Astrocyte of the spinal cord (primary cell): ENCODE measurements at places on chromosomes 7 and 10.

GRCh38 chr10:74328388-74328787 lies 177.4 kb downstream of the ADK start:
- peak; percentile 30 for DNase-seq

- DNase-seq, result no peak
These were observed 13.7 kb downstream of the TACR2 start for GRCh38 chr10:69403066-69403465.

DNA sequence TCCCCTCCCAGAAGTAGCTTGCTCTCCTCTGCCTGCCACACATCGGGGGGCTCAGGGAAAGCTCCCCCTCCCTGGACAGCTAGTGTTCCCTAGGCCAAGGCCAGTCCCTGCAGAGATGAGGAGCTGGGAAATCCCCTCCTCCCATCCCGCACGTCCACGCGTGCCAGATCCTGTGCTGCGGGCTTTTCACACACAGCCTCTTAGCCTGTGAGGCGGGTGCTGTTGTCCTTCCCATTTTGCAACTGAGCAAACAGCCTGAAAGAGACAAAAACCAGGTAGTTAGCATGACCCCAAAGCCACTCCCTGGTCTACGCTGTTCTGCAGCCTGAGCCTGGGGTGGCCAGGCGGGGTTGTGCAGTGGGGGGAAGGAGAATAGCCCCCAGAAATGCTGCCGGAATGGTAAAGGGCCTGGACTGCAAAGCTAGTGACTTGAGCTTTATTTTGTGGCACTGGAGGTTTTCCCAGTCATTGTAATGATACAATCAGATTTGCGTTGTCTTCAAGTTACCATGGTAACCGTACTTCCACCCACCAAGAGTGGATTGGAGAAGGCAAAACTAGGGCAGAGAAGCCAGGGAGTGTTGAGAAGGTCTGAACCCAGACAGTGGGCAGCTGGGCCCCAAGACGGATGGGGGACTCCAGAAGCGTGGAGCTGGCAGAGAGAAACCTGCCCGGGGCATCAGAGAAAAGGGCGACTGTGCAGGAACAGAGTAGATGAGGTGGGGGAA lies 98.6 kb upstream of the KCTD7 start:
- peak; percentile 29 for DNase-seq

GRCh38 chr10:132580143-132580542 lies 42.6 kb downstream of the INPP5A start:
- no peak for DNase-seq

GRCh38 chr10:100879741-100880360 lies 32.9 kb upstream of the SLF2 start:
- DNase-seq, result no peak

- DNase-seq, result peak; percentile 47
These were observed 312.4 kb upstream of the CACNA2D1 start for GRCh38 chr7:82755705-82756551.

DNA sequence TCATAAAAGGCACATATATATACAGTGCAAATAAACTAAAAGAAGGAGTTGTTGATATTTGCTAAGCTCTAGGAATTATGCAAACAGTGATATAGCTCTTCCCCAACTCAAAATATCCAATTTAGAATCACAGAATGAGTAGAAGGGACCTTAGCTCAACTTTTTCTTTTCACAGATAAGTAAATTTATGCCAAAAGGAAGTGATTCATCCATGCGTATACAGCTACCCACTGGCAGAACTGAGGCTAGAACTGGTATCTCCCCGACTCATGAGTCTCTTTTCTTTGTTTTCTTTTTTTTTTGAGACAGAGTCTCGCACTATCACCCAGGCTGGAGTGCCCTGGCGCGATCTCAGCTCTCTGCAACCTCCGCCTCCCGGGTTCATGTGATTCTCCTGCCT lies 54.2 kb upstream of the SVIL start:
- peak; percentile 81 for DNase-seq

DNA sequence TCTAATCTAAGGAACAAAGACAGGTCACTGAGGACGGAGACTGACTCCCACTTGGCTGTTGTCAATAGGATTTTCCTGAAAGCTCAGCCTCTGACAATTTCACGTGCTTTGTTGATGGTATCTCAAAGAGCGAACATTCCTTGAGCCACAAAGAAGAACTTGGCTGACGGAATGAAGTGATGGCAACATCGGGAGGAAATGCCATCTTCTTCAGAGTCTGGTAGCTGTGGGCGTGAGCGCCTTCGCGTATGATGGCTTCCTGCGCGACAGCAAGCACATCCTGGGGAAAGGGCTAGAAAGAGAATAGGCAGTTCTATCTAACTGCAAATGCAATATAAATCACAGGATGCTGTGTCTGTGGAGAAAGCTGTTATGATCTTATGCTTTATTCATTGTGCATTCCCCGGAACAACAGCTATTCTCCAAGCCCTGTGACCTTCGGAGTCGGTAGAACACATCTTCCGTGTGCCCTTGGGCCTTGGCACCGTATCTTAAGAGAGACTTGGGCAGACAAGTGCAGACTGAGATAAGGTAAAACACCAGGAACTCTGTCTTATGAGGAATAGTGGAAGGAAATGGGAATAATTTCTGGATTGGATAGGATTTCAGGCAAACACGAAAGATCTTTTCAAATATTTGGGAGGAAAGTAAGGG lies 19.6 kb upstream of the GTPBP4 start:
- DNase-seq, result no peak

GRCh38 chr7:46940178-46940577 lies 641.7 kb downstream of the TNS3 start:
- no peak for DNase-seq

- no peak for DNase-seq
These were observed 25.2 kb downstream of the PALD1 start for GRCh38 chr10:70503776-70504175.

DNA sequence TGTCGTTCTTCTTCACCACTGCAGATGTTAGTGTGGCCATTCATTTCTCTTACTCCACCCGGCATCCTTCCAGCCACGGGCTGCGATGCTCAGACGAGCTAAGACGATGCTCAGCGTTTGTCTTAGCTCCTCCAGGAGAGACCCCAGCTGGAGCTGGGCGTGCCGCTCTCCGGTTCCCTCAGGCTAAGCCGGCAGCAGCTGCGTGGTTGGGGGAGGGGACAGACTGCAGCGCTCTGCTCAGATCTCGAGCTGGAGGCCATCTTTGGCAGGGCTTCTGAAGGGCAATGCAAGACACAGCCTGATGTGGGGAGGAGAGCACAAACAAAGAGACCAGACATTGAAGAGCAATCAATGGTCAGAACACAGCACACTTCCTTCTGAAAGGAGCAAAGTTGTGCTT lies 4.8 kb downstream of the INA start:
- no peak for DNase-seq

DNA sequence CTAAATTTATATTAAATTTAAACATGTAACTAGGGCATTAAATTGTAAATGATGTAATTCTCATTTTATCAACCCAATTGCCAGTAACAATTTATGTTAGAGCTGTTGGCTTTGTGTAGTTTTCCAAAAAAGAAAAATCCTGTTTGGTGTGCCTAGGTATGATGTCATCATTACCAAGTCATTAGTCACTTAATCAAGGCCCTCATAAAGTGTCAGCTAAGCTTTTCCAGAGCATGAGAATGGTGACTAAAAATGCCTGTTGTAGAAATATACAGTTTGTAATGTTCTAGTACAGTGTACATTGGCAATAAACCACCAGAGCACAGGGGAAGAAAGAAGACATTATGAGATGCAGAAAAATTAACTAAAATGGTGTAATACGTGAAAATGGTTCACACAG lies 593.8 kb upstream of the ANKRD30A start:
- no peak for DNase-seq

DNA sequence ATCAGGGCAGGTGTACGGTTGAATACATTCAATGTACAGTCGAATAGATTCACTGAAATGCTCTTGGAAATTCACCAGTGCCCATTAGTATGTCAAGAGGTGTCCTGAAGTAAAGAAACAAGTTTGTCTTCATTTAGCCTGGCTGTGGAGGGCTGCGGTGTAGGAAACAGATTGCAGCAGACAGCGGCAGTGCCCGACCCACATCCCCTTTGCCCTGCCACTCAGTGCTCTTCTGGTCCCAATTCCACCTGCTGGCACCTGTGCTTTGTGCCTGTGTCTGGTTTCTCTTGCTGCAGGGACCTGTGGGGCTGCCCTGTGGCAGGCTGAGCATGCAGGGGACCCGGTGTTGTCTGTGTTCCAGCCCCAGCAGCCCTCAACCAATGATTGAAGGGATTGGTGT lies 183.7 kb downstream of the RPS24 start:
- DNase-seq, result no peak

DNA sequence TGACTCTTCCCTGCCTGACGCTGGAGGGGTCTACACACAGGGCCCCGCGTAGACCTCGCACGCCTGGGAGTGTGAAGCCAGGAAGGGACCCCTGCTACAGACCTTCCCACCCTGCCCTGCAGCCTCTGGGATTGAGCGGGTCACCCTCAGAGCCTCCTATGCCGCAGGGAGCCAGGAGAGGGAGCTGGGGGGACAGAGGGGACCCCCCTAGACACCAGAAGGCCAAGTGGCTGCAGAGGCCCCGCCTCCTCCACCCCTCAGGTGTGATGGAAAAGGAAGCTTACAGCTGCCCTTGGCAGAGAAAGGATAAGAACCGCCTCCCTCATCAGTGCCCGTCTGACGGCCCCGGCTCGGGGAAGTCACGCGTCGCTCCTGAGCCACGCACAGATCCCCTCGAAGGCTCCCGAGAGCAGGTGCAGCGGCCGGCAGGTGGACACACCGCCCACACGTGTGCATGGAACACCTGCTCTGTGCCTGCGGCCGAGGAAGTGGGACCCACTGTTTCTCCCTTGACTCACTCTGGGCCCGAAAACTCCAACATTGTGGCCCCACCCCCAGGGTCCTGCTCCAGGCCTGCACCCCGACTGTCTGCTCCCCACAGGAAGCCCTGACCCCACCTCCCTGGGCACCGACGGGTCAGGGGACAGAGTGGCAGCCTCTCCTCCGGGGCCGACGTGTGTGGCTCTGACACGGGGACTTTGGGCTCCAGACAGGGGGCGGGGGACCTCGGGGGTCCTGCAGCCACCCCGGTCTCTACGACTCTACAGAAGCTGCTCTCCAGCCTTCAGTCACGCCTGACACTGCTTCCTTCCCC lies 73.3 kb downstream of the MICALL2 start:
- no peak for DNase-seq

- DNase-seq, result peak; percentile 79
These were observed 172.0 kb downstream of the MAD1L1 start for GRCh38 chr7:2060701-2061100.

- no peak for DNase-seq
These were observed 63.3 kb upstream of the PRLHR start for GRCh38 chr10:118658762-118659161.

DNA sequence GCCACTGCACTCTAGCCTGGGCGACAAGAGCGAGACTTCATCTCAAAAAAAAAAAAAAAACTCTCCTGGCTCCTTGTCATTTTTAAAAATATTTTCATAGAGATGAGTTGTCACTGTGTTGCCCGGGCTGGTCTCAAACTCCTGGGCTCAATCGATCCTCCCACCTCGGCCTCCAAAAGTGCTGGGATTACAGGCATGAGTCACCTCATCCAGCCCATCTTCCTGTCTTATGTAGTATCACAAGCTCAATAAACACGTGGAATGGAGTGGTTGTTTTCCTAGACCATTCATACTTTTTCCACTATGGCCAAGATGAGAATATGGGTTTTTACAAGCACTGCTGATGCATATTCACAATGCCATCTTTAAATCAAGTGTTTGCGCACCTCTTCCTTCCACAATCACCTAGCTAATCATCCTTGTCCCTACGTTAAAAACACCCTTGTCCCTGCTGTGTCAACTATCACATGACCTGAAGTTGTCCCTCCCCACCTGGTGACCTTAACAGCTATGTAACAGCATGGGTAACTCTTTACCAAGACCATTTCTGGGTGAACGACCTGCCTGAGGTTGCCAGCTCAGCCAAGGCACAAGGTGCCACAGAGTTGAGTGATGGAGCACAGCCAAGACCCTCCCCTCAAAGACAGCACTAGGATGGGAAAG lies 21.3 kb downstream of the DLG5 start:
- DNase-seq, result no peak

GRCh38 chr10:51596695-51597094 lies 102.7 kb downstream of the CSTF2T start:
- no peak for DNase-seq

DNA sequence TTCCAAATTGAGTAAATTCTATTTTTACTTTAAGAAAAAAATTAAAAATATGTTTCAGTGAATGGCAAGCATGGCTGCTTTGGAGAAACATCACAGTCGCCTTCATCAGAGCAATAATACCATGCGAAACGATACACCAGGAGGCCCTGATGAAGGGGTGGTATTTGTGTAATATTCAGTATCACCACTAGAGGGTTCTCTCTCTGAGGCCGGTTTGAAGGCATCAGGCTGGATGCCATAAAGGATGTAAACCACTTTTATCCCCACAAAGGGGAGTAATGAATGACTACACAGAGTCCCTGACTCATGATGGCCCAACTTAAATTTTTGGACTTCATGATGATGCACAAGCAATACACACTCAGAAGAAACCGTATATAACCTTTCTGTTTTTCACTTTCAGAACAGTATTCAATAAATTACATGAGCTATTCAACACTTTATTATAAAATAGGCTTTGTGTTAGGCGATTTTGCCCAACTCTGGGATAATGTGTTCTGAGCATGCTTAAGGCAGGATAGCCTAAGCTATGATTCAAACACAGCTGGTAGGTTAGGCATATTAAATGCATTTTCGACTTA lies 95.5 kb downstream of the PPP1R17 start:
- peak; percentile 72 for DNase-seq

DNA sequence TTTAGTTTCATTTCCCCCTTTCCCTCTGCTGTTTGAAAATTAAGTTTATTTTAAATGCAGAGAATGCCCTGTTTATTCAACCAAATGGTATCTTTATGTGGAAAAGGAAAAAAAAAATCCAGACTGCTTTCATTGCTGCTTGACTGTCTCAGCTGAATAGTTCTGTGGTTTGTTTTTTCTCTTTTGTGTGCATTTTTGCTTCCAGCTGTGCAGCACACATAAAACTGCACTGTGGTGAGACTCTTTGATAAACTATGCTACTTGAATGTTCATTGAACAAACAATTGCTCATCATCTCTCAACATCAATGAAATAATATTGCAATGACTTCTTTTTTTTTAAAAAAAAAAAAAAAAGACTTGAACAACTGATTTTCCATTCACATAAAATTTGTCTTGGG lies 78.6 kb upstream of the GLI3 start:
- DNase-seq, result peak; percentile 93

DNA sequence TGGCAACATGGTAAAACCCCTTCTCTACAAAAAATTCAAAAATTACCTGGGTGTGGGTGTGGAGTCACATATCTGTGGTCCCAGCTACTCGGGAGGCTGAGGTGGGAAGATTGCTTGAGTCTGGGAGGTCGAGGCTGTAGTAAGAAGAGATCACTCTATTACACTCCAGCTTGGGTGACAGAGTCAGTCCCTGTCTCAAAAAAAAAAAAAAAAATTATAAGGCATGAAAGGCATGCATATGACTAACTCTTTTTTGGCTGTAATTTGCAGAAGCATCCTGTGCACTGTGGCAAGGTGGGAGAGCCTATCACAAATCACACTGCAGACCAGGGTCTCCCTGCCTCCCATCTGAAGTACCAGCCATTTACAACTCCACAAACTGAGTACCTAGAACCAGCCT lies 14.1 kb upstream of the MYPN start:
- peak; percentile 38 for DNase-seq

GRCh38 chr10:33153251-33153967 lies 181.1 kb downstream of the NRP1 start:
- DNase-seq, result no peak

GRCh38 chr10:28664369-28664740 lies 13.0 kb upstream of the BAMBI start:
- peak; percentile 40 for DNase-seq
